ENCODE measurements at places on chromosomes 13 and 19. TPM values are rescaled to one million over a fixed set of nuclear protein-coding genes. Genes with fewer than 3 reads are reported as not detected.
A peak's percentile ranks its signal among the peaks of the same experiment; 100 is the strongest.

ALOX5AP gene
- polyA plus RNA-seq, result 528 TPM

KLK4 gene
- polyA plus RNA-seq, result not detected

LRRC63 gene
- polyA plus RNA-seq, result not detected

PTH2 gene
- not detected for polyA plus RNA-seq

ITGBL1 gene
- polyA plus RNA-seq, result not detected

TMPRSS9 gene
- not detected for polyA plus RNA-seq

DNA sequence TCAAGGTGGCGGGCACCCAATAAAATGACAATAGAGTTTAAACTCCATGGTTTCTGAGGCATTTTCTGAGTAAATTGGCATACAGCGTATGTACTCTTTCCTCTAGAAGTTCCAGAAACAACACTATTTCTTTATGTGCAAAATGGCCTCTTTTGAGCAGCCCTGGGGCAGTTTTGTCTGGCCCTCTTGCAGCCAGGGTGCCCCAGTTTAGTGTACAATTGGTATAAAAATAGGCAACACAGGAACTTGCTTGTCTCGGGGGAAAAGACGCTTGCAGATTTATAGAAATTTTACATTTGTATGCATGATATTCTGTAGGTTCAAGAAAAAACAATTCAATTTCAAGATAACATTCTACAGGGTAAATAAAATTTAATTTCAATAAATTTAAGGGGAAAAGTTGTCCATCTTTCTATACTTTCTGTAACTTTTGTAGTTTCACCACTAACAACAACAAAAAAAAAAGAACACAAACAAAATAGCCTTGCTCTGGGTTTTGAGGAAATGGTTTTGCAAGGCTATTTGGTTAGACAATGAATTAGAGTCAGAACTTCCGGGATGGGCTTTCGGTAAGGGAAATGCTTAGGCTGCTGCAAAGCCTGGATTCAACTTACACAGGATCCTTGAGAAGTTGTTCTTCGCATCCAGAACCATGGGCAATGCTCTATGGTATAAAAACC, 45.3 kb downstream of the LRCH1 start:
- peak; percentile 54 for DNase-seq

DNA sequence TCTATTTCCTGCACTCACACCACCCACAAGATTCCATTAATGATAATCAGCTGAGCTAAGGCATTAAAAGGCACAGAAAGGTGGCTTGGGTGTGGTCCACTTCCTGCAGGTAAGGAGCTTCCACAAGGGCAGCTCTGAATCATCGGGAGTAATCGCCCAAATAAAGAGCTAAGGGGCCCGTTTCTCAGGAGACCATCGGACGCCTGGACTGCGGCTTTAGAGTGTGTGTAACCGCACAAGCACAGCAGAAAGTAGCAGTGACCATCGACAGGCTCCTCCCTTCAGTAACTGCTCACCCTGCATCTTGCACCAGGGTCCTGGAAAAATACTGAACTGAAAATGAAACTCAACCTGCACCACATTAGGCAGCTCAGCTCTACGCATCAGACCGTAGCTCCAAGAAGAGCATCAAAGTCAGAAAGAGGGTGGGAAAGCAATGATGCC, 6.0 kb downstream of the STK24 start:
- DNase-seq, result peak; percentile 80

GRCh38 chr13:31105856-31106255, 55.8 kb downstream of the HSPH1 start:
- no peak for DNase-seq

- no peak for DNase-seq
Observed at GRCh38 chr13:37476874-37477273, 121.7 kb downstream of the POSTN start.

DNA sequence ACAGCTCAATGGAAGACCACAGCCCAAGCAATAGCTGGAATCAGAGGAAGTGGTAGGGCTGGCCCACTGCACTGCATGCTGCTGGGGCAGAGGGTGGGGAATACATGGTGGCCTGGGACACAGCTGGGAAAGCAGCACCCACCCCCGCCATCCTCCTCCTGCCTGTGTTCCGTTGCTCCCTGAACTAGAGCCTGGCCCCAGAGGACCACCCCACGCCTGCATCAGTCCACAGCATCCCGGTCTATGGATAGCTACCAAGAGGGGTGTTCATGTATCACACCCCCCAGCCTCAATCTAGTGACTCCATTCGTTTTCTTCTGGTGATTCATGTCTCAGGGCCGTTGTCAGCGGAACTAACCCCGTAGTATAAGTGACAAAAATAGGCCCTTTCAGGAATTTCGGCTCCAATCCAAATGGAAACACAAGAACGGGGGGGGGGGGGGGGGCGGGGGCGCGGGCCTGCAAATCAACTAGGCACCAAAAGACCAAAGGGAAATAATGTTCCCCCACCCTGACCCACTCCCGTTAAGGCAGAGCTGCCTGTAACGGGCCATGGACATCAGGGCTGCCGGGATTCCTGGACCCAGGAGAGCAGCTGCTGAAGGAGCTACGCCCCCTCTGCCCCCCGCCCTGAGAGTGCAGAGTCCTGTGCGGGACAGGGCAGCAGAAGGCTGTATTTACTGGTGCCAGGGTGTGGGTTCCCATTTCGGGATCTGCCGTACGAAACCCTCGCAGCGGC, 18.9 kb upstream of the EPHX3 start:
- no peak for DNase-seq

DNA sequence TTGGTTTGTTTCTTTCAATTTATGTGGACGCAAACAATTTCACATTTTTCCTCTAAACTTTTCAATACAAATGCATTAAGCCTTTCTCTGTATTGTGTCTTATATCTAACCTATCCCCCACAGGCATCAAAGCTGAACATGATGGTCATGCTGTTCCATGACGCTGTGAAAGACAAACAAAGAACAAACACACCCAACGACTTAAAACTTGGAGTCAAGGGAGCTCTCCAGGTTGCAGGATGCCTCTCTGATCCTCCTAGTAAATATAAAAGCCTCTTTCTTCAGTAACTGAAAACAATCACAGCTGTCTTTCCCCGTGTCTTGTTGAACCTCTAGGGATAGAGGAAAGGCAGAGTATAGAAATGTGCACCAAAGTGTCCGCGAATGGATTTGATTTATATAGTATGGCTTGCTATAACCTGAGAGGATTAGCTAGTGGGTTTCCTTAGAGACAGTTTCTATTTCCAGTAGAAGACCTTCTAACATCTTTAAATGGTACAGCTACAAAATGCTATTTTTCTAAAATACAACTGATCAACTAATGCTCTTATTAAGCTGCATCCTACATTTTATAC, 43.1 kb downstream of the PCDH9 start:
- no peak for DNase-seq

- DNase-seq, result no peak
Observed at GRCh38 chr13:38577048-38577447, 109.8 kb upstream of the FREM2 start.

DNA sequence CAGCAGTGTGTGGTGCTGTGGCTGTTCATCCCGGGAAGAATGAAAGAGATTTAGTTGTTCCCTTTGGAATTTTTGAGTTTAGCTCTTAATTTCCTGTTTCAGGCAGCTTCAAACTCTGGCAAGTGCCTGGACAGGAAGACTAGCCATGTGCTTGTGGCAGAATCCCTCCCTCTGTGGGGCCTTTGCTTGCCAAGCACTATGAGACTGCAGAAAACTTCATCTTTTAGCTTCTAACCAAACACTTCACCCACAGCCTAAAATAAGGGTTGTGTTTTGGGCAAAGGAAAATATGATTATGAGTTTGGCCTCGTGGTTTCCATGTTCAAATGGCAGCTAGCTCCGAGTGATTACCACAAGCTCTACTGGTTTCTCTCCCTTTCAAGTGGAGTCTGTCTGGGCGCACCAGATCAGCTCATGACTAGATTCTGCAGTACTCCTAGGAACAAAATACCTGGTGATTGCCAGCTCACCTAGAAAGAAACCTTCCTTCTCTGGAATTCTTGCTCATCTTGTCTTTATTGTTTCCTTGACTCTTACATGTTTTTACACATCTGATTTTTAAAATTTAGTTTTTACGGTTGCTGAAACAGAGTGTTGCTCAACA, 707.5 kb downstream of the SLITRK6 start:
- no peak for DNase-seq

GRCh38 chr13:98033277-98034247, 80.1 kb downstream of the IPO5 start:
- DNase-seq, result no peak

DNA sequence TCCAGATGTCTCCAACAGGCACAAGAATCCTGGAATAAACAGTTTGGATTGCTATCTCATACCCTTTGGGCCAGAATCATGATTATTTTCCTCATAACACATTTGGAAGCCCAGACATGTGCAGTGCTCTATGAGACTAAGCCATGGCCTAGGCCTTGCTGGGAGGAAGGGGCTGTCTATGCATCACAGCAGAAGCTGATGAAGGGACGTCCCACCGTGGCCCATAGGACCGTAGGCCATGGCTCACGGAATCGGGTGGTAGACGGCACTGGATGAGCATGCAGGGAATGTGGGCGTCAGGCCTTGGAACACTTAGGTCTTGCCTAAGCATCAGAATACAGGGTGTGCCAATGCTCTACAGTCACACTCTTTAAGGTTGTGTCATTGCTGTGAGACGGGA, 283.8 kb upstream of the TSHZ3 start:
- no peak for DNase-seq

DNA sequence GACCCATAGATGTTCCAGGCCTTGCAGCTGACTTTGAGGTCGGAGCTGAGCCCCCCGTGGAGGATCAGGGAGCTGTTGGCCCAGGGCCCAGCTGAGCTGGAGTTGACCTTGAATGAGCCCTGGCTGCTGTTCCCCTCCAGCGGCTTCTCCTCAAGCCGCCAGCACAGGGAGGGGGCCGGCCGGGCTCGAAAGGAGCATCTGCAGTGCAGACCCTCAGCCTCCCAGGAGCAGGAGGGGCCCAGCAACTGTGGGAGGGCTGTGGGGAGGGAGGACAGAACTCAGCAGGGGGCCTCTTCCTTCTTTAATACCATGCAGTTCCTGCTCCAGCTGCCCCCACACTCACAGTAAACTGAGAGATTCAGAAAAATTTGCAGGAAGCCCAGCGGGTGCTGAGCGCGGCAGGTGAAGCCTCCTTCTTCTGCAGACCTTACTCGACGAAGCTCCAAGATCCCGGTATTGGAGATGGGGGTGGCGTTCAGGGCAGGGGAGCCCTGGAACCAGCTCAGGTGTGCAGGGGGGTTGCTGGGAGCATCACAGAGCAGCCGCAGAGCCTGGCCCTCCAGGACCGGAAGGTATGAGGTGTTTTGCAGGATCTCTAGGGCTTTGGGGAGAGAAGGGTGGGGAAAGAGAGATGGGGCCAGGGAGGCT, 2.6 kb downstream of the SIGLEC5 start:
- DNase-seq, result no peak

GRCh38 chr19:11323601-11324078, 15.8 kb downstream of the RAB3D start:
- no peak for DNase-seq
